ENCODE measurements at places on chromosomes 16 and 17.

GRCh38 chr16:67158637-67159600 lies 790 bp downstream of the TRADD start:
- DNase-seq, result peak; percentile 36

DNA sequence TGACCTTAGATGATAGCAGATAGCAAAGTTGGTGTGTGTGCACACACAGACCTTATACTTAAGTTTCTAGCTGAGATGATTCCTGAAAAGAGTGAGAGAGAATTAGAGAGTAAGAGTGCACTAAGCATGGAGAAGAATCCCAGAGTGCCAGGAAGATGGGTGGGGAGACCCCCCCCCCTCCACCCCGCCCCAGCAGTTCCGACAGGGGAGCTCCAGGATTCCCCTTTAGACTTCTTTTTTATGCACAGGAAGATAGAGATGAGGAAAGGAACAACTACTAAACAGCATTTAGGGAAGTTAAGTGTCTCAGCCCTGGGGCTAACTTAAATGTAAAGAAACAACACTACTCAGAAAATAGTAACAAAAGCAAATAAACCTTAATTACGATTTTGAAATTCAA lies 878.0 kb upstream of the GOT2 start:
- no peak for DNase-seq

DNA sequence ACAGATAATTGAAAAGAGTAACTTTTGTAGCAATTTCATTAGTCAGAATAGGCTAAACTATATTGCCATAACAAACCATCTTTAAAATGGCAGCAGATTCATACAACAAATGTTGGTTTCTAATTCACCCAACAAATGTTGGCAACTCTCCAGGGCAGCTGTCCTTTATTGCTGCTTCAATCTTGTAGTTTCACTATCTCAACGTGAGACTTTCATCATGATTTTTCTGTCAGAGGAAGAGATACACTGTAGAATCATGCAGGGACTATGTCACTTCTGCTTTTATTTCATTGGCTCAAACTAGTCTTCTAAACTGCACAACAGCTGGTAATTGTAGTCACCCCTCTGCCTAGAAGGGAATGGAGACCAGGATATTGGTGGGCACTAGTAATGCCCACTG lies 174.2 kb downstream of the TANC2 start:
- no peak for DNase-seq

DNA sequence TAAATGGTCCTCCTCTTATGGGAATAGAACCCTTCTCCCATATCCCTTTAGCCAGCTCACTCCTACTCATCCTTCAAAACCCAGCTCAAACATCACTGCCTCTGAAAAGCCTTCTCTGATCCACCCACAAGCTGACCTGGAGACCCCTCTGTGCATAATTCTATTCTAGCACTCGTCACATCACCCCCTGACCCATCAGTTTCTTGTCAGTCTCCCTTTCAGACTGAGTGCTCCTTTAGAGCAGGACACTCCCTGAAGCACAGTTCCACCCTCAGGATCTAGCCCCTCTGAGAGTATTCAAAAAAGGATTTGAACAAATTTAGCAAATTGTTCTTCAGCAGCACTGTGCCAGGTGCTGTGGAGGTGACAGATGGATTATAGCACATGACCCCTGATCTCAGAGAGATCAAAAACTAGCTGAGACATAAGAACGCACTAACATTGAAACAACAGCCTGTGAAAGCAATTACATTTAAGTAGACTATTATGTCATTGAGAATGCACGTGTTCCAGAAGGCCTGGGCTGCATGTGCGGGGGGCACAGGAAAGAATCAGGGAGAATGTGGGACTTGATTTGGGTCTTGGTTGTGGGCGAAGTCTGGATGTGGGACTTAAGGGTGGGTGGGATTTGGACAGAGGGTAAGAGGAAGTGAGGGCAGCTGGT lies 43.5 kb downstream of the MRPS23 start:
- DNase-seq, result no peak

- DNase-seq, result no peak
These were observed 747.5 kb upstream of the EEF2KMT start for GRCh38 chr16:5845046-5845445.

DNA sequence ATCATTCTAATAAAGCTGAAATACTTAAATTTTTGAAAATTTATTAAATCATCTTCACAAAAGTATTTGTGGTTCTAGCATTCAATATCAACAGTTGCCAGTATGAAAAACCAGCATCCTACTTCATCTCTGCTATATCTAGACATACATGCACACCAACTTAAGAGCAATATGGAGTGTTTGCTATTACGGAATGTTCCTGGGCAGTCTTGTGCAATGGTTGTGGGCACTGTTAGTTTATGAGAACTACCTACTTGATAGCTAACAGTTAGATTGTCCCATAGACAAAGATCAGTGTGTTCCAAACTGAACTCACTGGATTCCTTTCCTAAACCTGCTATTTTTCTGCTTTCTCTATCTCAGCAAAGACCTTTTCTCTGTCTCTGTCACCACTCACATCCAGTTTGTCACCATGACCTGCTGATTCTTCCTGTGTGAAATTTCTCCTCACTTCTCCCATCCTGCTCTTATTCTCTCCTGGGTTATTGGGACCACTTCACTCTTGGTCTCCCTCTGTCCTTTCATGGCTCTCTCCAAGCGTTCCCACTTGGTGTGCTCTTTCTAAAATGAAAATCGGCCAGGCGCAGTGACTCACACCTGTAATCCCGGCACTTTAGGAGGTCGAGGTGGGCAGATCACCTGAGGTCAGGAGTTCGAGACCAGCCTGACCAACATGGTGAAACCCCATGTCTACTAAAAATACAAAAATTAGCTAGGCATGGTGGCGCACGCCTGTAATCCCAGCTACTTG lies 27.7 kb downstream of the CNTROB start:
- no peak for DNase-seq

DNA sequence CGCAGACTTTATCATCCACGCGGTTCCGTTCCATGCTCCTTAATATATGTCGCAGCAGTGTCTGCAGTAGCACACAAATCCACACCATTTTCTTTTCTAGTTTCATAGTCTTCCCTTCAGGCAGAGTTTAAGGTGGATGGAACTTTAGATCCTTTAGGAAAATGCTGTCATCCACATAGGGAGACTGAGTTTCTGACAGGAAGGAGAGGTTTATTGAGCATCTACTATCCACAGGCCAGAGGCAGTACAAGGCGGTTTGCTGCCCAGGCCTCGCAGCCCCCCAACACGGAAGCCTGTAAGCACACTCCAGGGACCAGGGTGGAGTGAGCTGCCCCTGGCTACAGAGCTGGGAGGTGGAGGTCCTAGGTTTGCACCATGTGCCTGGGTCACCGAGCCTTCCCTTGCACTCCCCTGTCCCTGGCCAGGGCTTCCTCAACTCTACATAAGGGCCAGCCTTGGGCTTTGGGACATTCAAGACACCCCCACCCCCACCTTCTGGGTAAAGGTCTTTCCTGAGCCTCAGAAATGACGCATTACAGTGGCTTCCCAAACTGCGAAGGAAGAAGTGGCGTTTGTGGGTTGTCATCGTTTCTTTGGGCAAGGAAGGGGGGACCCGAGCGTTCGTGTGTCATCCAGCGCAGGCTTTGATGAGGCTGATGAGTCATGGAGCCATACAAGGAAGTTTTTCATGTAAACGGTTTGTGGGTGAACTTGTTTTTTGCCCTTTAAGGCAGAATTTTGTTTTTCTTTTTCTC lies 146.5 kb upstream of the PLCG2 start:
- DNase-seq, result no peak

DNA sequence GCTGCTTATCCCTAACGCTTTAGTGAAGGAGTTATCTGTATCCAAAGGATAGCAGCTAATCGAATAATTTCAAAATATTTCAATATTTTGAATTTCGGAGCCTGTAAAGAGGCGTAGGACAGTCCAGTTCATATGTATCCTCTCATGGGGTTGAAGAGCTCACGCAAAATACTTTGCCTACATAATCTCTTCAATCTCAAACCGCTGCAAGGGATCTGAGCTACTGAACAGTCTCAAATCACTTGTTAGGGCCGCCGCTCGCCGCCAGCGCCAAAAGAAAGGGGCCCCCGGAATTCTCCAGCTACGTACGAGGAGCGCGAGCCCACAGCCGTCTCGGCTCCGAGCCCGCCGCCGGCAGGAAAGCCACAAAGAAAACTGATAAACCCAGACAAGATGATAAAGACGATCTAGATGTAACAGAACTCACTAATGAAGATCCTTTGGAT lies 601 bp upstream of the RFWD3 start:
- peak; percentile 24 for DNase-seq

GRCh38 chr16:69744363-69745231 lies 10.1 kb downstream of the NOB1 start:
- DNase-seq, result no peak

- no peak for DNase-seq
These were observed 116.6 kb downstream of the IRF8 start for GRCh38 chr16:86015606-86016005.

DNA sequence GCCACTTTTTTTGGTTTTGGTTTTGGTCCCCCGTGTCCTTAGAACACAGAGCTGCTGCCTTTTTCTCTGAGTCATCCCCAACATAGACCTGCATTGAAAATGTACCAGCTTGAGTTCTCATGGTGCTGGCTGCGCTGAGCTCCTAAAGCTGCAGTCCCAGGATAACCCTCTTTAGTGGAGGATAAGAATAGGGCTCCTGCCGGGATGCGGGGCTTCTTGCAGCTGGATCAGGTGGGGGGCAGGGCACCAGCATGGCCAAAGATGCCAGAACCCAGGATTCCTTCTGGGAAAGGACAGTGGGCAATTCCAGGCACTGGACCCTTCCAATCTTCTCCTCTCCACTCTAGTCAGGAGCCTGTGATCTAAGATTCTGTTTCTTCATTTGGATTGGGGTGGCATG lies 8.3 kb upstream of the CLUH start:
- DNase-seq, result no peak

GRCh38 chr17:69810326-69810965 lies 264.6 kb upstream of the KCNJ16 start:
- DNase-seq, result no peak

- DNase-seq, result no peak
These were observed 2.2 kb upstream of the NTN3 start for GRCh38 chr16:2468725-2469398.

DNA sequence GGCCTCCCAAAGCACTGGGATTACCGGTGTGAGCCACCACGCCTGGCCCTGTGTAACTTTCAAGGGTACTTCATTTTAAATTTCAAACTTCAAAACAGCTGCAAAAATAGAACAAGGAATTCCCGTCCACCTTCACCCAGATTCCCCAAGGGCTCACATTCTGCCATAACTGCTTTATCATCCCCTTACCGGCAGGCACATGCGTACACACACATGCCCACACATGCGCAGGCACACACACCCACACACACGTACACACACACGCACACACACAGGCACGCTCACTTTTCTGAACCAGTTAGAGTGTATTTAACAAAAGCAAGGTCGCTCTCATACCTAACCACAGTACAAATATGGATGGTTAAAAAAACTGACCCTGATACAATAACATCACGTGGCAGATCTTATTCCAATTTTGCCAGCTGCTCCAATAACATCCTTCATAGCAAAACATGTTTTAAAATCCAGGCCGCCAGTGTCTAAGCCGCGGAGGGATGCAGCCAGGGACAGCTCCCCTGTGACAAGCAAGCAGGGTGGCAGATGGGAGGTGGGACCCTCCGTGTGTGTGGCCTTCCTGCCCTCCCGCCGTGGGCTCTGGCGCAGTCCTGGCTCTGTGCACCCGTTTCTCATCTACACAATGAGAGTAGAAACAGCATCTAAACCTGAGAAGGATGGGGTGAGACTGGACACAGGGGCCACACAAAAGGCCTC lies 23.1 kb downstream of the PDIA2 start:
- no peak for DNase-seq
